T-cell (primary cell): ENCODE measurements at places on chromosomes 2 and 18.

GRCh38 chr18:49013961-49014604 is 63.3 kb upstream of the SMAD7 start:
- no peak for DNase-seq

DNA sequence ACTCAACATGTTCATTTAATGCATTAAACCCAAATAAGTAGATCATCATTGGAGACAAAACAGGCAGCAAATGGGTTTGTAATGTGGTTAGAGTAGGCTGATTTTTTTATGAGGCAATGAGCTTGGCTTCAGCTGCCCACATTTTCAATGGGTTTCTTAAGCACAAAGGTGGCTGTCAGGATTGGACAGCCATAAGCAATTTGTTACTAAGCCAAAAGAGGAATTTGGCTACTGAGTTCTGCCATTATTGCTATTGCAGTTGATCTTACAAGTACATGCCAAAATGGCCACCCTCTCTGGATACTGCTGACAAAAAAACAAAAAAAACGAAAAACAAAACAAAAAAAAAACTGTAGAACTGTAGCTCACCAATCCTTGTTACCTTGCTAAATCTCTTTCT is 1348.0 kb upstream of the PIK3C3 start:
- DNase-seq: no peak

GRCh38 chr2:12693509-12693908 is 23.2 kb upstream of the TRIB2 start:
- no peak for DNase-seq

DNA sequence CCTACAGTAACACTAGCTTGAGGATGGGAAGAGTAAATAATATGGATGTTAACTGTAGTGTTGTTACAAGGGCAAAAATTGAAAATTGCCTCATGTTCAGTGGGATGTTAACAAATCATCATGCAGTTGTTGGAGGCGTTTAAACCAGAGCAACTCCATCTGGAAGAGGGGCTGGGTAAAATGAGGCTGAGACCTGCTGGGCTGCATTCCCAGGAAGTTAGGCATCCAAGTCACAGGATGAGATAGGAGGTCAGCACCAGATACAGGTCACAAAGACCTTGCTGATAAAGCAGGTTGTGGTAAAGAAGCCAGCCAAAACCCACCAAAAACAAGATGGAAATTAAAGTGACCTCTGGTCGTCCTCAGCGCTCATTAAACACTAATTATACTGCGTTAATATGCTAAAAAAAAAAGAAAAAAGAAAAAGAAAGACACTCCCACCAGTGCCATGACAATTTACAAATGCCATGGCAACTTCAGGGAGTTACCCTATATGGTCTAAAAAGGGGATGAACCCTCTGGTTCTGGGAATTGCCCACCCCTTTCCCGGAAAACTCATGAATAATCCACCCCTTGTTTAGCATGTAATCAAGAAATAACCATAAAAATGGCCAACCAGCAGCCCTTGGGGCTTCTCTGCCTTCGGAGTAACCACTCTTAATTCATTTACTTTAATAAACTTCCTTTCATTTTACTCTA is 101.4 kb downstream of the MYO5B start:
- no peak for DNase-seq
